Stimulated activated CD4-positive, alpha-beta T cell treated with anti-CD3 and anti-CD28 coated beads, Interleukin-12 subunit alpha, Interleukin-12 subunit beta, amount 100 ng/mL, for 48 hours (primary cell): ENCODE measurements at places on chromosomes 3 and 15.

DNA sequence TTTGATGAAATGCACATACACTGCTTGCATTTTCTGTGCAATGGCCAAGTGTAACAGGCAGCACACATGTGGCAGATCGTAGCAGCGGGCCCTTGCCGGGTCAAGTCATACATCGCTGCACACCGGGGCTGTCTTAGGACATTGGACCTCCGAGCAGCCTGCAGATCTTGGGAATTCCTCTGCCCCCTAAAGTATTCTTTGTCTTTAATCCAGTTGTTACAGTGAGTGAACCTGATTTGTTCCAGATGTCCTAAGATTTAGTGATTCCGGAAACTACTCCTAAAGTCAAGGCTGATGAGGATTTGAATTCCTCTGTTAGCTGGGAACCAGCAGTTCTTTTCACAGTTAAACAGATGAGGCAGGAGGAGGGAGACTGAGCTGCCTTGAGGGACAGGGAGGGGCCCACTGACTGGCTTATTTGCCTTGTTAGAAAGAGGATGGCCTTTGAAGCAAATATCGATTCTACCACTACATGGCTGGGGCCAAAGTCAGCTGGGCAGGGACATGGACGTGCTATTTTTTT lies 190.7 kb upstream of the CTDSPL start:
- no peak for DNase-seq

DNA sequence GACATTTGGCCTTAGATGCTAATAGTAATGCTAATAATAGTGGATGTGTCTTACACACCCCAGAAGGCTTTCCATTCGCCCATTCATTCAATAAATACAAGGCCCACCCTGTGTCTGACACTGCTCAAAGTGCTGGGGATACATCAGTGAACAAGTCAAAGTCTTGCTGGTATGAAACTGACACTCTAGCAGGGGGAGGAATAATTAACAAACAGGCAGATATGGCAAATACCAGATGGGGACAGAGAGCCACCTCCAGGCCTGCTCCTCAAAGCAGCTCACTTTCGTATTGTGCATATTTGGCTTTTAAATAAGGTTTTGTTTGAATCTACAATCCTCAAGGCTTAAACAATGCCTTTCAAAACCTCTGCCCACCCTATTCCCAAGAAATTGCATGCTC lies 28.3 kb upstream of the LYZL4 start:
- no peak for DNase-seq

DNA sequence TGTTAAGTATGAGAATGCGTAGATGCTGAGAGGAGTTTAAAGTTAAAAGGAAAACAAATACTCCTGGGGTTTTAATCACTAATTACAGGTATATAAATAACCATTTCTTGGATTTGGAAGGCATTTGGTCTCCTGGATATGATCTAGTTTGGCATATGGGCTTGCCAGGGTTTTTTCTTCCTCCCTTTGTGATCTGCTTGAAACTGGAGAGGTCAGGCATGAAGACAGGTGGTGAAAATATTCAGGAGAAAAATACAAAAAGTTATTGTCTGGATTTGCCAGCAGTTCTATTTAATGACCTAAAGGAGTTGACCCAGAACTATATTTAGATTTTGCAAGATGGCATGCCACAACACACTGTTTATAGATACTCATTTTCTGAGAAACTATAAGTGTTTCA lies 136.3 kb downstream of the DIPK2A start:
- no peak for DNase-seq

DNA sequence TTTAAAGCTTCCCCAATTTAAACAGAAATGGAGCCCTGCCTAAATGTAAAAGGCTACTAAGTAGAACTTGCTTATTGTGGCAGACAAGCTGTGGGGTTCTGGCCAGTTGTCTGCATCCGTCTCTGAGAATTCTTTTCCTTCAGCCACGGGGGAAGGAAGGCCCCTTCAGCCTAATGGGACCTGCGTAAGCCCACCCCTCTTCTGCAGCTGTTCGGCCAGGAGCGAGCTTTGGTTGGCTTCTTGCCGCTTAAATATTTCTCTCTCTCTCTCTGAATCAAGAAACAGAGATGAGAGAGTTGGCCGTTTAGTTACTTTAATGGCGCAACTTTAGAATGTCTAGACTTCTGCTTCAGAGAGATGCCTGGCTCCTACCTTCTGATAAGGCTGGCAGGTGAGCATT lies 151.7 kb upstream of the PROK2 start:
- no peak for DNase-seq

DNA sequence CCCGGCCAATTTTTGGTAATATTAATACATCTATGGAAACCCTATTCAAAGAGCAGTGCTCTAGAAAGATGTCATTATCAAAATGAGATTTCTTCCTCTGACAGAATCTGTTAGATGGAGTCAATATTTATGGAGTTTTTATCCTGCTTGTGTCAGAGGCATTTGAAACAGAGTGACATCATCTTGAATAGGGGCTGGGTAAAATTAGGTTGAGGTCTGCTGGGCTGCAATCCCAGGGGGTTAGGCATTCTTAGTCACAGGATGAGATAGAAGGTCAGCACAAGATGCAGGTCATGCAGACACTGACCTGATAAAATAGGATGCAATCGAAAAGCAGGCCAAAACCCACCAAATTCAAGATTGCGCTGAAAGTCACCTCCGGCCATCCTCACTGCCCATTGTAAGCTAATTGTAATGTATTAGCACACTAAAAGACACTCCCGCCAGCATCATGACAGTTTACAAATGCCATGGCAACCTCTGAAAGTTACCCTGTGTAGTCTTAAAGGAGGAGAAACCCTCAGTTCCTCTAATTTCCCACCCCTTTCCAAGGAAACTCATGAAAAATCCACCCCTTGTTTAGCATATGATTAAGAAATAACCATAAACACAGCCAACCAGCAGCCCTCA lies 27.3 kb upstream of the CCDC50 start:
- no peak for DNase-seq

- no peak for DNase-seq
These were observed 17.9 kb downstream of the SLC35A5 start for GRCh38 chr3:112579697-112580096.

- no peak for DNase-seq
These were observed 42.8 kb downstream of the SSR3 start for GRCh38 chr3:156511987-156512677.

DNA sequence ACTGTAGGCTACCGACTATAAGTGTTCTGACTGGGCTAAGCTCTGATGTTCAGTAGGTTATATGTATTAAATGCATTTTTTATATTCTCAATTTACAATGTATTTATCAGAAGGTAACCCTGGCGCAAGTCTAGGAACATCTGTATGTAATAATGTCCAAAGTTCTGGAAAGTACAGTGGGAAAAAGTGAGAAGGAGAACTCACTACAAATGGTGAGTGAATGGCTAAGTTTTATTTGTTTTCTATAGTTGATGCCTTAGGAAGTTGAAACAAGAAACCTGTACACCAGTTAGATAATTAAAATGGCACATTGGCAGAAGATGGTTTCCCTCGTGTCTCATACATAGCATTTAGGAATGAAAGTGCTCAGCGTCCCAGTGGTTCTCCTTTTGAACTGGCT lies 333.4 kb upstream of the THRB start:
- no peak for DNase-seq

DNA sequence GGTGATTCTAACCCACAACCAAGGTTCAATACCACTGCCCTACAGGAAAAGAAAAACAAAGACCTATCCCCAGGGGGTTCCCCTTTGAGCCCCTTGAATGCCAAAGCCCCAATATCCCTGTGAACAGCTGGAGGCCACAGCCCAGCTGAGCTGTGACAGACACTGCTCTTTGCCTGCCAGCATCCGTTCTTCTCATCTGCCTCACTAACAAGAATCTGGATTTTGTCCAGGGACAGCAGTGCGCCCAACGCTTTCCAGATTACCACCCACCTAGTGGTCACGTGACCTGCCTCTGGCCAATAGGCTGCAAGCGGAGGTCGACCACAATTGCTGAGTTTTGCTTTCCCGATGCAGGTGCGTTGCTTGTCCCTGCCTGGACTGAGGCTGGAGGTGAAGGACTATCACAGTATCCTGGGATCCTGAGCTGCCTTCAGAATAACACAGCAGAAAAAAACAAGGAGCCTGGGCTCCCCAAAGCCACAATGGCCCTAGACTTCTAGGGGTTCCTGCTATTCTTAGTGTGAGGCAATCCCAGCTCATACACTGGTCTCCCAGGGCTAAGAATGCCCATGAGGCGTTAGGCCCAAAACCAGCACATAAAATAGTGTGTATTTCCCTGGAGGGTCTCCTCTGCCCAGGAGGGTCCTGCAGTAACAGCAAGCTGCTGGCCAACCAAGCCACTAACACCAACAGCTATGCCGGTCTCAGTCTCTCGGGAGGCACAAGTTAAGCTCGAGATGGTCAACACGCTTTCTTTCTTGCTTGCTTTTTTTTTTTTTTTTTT lies 13.8 kb downstream of the BDH1 start:
- DNase-seq, result no peak

DNA sequence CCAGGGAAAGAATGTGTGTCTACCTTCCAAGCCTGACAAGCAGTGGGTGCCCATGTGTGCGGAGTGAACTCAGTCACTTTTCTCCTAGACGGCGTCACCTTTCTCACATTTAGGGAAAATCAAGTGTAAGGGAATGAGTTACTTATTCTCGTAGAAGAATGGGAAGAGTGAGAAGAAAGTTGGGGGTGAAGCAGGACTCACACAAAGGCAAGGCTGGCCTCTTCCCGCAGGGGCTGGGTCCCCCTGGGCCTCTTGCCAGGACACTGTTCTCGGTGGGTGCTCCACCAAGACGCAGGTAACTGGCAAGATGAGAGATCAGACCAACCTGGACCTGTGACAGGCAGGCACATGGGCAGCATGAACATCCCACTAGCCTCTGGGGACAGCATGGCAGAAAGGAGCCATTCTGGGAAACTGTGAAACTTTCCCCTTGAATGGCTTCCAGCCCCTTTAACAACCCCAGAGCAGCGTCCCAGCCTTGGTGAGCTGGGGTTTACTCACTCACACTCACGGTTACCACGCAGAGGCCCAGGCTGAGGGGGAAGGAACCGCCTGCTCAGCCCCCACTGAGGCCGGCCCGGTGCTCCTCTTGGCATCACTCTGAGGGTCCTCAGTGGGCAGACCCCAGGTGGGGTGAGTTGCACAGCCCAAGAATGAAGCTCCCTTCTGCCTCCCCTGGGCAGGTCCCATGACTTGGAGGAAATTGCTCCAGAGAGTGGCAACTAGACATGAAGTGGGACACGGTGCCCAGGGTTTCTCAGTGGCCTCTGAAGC lies 15.0 kb upstream of the SRP14 start:
- no peak for DNase-seq
